SK-N-DZ (cell line): ENCODE measurements at places on chromosomes 4 and X.

- peak; percentile 41 for DNase-seq
Measured at GRCh38 chr4:141636771-141637460, 533 bp downstream of the IL15 start.

GRCh38 chr4:158726633-158727032 is 3.4 kb upstream of the PPID start:
- no peak for DNase-seq

DNA sequence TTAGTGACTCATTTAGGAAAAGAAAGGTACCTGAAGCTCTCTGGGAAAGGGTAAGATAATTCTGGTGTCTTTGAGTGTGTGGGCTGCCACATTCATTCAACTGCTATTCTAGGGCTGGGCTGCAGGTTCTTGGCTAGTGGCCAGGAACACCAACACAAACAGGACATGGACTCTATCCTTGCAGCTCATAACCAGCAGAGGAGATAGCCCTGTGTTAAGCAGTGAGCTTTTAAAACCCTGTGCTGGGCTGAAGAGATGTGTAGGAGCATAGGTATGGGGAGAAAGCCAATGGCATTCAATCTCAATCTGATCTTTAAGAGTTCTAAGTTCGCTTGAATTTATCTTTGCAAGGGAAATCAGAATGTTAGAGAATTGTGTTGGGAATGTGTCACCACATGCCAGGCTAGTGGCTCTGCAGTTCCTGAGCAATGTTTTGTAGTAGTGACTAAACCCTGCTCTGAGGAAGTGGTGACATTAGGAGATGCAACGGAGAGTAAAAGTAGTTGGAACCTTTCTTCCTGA is 39.2 kb downstream of the SGMS2 start:
- no peak for DNase-seq

GRCh38 chr4:8577046-8577445 is 3.1 kb upstream of the GPR78 start:
- no peak for DNase-seq

- no peak for DNase-seq
Measured at GRCh38 chr4:155571184-155571944, 95.3 kb upstream of the GUCY1A1 start.

- DNase-seq, result no peak
Measured at GRCh38 chr4:179585761-179586160, 2143.5 kb upstream of the AGA start.

DNA sequence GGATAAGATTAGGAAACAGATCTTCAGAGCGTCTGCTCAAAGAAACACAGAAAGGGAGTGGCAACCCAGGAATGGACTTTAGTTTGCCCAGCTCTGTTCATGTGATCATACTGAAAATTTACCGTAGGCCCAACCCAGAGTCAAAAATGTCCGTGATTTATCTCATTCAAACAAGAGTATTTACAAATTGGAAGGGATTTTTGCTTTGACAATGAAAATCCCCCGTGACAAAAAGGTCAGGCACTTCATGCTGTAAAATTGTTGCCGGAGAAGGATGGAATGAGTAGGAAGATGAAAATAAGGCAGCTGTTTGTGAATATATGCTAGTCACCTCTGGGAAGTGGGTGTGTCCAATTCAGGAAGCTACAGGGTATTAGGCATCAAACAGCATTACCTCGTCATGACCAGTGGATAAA is 1.2 kb downstream of the SULT1B1 start:
- DNase-seq, result no peak
